Foreskin keratinocyte (primary cell): ENCODE measurements at places on chromosomes 7 and 10. TPM values are rescaled to one million over a fixed set of nuclear protein-coding genes. Genes with fewer than 3 reads are reported as not detected.

The NRP1 gene
- polyA plus RNA-seq = 11.6 and 12.2 TPM in 2 replicates

GRCh38 chr7:142030848-142031247 is 35.2 kb downstream of the MGAM start:
- DNase-seq = no peak

DNA sequence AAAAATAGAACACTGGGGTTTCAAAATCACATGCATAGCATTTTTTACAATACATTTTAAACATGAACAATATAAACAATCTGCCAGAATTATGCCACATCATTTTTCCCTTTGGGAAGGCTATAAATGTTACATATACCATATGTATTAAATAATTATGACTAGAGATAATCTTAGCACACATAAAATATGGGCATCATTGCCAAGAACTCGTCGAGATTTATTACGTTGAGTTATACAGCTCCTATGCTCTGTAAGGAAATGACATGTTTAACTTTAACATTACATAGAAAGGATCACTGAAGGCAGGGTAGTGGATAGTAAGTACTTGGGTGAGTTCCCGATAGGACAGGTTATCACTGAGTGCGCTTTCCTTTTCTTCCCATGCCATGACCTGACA is 267.8 kb downstream of the PARD3 start:
- DNase-seq = no peak

The BAIAP2L1 gene
- polyA plus RNA-seq = 29.5 and 34.8 TPM in 2 replicates

DNA sequence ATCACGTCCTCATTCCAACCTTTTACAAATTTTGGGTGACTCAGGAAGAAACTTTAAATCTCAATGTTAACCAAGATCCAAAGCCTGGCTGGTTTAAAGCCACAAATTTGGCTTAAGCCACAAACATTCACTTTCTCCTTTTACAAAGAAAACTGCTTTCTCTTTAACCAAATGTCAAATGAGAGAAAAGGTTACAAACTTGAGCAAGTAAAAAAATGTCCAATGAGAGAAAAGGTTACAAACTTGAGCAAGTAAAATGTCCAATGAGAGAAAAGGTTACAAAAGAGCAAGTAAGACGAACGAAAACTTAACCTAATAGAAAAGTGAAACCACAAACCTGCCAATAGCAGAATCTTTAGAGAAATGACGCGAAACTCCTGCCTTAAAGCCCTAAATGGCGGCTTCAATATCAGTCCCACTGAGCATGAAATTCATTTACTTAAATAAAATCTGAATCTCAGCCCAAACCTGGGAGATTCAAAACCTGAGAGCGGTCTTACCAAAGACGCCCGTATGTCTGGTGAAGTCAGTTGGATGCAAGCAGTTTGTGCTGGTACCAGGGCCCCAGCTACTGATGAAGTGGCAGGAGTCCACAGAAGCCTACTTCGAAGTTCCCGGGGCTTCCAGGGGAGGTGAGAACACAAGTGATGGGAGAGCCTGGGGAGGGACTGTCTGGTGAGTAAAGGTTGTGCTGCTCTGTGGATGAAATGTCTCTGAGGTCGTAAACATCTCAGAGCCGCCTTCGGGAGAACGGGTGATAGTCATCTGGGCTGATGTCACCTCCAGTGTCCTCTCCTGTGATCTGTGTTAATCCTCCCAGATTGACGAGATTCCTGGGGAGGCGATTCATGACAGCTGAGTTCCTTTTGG is 74.6 kb downstream of the PAXIP1 start:
- peak; percentile 88 for DNase-seq
